ENCODE measurements at places on chromosomes 12 and 14. TPM values are rescaled to one million over a fixed set of nuclear protein-coding genes. Genes with fewer than 3 reads are reported as not detected.
A peak's percentile ranks its signal among the peaks of the same experiment; 100 is the strongest.

- no peak overlapping the region for H3K27ac ChIP-seq
- DNase-seq, result no peak
- H3K36me3 ChIP-seq, result no peaks in the 10 kb centered on the region
These were observed 34.5 kb downstream of the HMGA2 start for GRCh38 chr12:65858831-65859230.

GRCh38 chr12:64054079-64054520, 168.0 kb downstream of the KICS2 start:
- H3K36me3 ChIP-seq, result no peaks in the 10 kb centered on the region
- no peak overlapping the region for H3K4me3 ChIP-seq
- no peak for DNase-seq
- no peaks in the 10 kb centered on the region for H3K4me1 ChIP-seq
- H3K27ac ChIP-seq, result no peak overlapping the region

GPR84 gene
- not detected for total RNA-seq

DNA sequence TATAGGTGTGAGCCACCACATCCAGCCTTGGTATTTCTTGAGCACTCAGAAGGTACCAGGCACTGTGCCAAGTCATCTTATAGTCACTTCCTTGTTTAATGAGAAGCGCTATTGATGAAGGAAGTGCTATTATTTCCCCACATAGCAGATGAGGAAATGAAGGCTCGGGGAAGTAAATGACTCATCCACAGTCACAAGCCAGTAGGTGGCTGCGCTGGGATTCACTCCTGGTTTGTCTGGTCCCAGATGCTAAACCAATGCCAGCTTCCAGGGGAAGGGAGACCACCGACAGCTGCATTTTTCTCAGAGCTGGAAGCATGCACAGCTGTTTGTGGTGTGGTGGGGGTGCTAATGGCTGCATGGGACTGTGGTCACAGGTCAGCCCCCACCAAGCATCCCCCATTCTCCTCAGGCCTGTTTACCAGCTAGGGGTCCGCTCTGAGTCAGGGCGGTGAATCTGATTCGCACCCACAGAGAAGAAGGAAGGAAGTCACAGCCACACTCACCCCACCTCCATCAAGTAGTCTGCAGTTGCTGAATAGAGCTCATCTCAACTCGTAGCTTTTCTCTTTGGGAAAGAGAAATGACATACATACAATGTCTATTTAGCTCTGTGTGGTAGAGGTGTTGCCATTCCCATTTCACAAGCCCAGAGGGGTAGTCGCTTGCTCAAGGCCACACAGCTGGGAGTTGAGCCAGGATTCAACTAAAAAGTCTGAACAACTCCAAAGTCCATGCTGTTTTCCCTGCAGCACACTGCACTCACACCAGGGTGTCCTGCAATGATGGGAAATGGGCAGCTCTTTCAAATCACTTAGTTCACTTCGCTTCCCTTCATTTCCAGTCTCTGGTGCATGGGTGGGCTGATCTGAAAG, 6.3 kb upstream of the LTBP2 start:
- H3K4me1 ChIP-seq, result peaks cover 25% of the 10 kb centered on the region
- H3K27ac ChIP-seq, result peak overlapping the region; percentile 47
- H3K36me3 ChIP-seq, result no peaks in the 10 kb centered on the region
- H3K27me3 ChIP-seq, result no peaks in the 10 kb centered on the region
- DNase-seq, result peak; percentile 46
- H3K4me3 ChIP-seq, result no peak overlapping the region

RFX4 gene
- not detected for total RNA-seq

Measured in transverse colon (tissue), 4 donors.